ENCODE measurements at places on chromosomes 4 and X. TPM values are rescaled to one million over a fixed set of nuclear protein-coding genes. Genes with fewer than 3 reads are reported as not detected.

DNA sequence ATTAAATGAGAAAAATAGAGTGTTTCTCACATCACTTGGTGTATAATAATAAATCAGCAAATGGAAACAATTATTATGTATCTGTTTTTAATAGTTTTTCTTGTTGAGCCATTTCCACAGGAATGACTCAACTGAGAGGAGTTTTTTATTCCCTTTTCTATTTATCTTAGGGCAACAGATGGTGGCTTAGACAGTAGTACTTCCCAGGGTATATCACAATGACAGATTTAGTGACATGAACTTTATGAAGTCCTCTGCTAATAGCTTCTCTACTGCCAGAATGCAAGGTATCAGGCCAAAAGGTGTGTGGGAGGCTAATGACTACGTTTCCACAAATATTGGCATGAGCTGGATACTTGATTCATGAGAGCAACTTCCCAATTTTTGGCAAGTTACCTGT, 126.7 kb downstream of the HTR2C start:
- no peak for DNase-seq

The BST1 gene
- 27.6 TPM for polyA plus RNA-seq

DNA sequence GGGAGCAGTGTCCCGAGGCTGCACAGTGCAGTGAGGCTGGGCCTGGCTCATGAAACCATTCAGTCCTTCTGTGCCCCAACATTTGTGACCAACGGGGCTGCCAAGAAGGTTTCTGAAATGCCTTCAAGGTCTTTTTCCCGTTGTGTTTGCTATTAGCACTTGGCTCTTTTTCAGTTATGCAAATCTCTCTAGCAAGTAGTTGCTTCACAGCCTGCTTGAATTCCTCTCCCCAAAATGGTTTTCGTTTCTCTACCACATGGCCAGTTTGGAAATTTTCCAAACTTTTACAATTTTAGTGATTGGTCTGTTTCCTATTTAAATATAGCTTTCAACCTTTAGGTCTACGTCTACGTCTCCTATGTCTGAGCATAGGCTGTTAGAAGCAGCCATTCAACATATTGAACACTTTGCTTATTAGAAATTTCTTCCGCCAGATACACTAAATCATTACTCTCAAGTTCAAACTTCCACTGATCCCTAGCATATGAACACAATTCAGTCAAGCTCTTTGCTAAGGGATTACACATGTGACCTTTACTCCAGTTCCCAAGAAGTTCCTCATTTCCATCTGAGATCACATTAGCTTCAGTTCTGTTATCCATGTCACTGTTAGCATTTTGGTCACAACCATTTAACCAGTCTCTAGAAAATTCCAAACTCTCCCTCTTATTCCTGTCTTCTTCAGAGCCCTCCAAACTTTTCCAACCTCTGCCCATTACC, 901.8 kb downstream of the GLUD2 start:
- no peak for DNase-seq

The ARHGEF38 gene
- not detected for polyA plus RNA-seq

DNA sequence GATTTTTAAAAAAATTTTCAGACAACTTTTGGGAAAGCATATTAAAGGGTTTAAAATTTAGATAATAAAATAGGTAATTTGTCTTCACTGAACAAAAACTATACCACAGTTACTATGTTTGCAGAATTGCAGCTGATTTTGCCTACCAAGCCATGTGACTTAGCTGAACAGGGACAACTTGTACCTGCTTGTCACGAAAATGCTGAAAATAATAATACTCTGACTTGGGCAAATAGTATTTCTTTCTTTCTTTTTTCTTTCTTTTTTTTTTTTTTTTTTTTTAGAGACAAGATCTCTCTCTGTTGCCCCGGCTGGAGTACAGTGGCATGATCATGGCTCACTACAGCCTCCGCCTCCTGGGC, 225.2 kb upstream of the PPP1R2C start:
- no peak for DNase-seq

DNA sequence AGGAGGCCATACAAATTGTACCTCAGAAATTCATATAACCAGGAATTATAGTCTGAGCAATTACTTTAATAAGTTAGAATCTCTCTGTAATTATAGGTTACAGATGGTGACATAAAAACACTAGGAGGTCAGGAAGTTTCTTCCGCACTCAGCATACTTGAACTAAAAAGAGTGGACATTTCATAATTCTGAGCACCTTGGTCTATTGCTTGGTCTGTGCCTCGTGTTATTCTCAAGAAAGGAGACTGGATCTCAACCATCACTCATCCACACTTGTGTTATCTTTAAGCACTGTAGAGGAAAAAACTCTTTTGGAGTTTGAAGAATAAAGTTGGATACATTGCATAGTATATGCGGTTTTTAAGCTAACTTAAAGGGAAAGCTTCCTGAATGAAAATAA, 91.1 kb downstream of the SYNPO2 start:
- no peak for DNase-seq

GRCh38 chrX:53256446-53257041, 24.8 kb downstream of the IQSEC2 start:
- DNase-seq, result no peak

The SPIN2A gene
- 1.0 TPM for polyA plus RNA-seq

The PCDH18 gene
- 204 TPM for polyA plus RNA-seq

The STARD8 gene
- 1.6 TPM for polyA plus RNA-seq

The BRCC3 gene
- polyA plus RNA-seq, result 18.7 TPM

The GPR143 gene
- polyA plus RNA-seq, result 0.05 TPM

- no peak for DNase-seq
Measured at GRCh38 chr4:54657551-54658251, at the start of gene KIT. KIT (plus strand) TSS chr4:54657957; CDS start chr4:54658015, 58 bp downstream.

- no peak for DNase-seq
Measured at GRCh38 chr4:101762025-101762424, 28.5 kb upstream of the BANK1 start.

Data from AG04450 (cell line).